Omental fat pad (tissue), 4 donors: ENCODE measurements at places on chromosomes 11 and 22.

DNA sequence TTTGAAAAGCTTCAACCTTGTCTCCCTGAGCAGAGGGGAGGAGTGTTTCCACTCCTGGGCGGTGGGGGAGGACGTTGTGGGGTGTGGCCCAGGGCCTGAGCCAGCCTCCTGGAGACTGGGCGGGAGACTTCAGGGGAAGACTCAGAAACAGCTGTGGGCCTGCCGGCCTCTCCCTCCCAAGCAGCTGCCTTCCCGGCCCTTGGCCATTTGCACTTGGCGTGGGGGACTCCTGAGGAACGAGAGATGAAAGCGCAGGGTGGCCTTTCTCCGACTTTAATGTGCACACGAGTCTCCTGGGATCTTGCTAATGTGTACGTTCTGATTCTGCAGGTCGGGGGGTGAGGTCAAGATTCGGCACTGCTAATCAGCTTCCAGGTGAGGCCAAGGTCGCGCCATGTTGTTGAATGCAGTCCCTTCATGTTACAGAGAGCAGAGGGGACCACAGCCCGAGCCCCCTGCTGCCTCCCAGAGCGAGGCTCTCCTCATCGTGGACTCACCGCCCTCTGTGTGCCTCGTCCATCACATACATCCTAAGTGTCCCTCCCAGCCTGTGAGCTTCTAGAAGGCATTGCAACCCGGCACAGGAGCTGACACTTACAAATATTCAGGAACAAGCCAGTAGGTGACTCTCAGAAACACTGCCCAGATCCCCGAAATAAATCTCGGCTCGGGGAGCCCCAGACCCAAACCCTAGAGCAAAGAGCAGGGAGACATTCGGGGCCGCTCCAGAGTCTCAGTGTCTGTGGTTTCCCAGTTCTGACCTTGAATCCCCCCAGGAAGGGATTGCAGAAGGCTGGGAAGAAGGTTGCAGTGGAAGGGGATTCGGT, 7.7 kb downstream of the LIF start:
- DNase-seq, result no peak

- no peak for DNase-seq
Measured at GRCh38 chr22:26162926-26163325, 6.3 kb upstream of the SEZ6L start.

GRCh38 chr11:104064034-104064630, 27.7 kb downstream of the DDI1 start:
- DNase-seq, result no peak

GRCh38 chr11:23594755-23595154, 734.5 kb upstream of the CCDC179 start:
- DNase-seq, result no peak

- no peak for DNase-seq
Measured at GRCh38 chr11:65103476-65103875, 7.5 kb downstream of the VPS51 start.

- peak; percentile 79 for DNase-seq
Measured at GRCh38 chr22:22721681-22722354, 77.4 kb downstream of the GGTLC2 start.

DNA sequence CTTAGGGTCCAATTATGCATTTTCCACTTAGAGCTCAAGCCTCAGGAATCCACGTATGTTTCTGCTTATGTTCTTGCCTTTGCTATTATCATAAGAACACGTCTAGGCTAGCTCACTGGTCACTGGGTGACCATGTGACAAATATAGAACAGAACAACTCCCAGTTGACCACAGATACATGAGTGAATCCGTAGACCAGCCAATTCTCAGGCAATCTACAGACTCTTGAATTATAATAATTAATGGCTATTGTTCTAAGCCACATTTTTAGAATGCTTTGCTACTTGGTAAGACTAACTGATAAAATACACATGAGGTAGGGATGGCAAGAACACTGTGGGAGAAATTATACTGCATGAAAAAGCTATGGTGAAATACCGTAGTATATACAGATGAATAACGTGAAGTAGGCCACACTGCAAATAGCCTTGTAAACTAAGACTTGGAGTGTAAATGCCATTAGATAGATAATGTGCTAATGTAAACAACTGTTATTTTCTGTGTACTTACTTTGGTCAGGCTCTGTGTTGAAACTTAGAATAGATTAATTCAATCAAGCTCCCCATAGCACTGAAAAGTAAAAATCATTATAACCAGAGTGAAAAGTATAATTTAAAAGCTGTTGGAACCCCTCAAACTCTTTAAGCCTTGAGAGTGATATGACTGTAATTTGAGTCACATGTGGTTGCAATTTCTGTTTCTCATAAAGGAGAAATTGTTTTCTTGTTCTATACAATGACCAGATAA, 366.2 kb upstream of the CCDC179 start:
- DNase-seq, result no peak

- DNase-seq, result no peak
Measured at GRCh38 chr11:72576243-72576595, 98.0 kb downstream of the PDE2A start.

GRCh38 chr11:91174734-91175133, 951.9 kb upstream of the CHORDC1 start:
- no peak for DNase-seq

DNA sequence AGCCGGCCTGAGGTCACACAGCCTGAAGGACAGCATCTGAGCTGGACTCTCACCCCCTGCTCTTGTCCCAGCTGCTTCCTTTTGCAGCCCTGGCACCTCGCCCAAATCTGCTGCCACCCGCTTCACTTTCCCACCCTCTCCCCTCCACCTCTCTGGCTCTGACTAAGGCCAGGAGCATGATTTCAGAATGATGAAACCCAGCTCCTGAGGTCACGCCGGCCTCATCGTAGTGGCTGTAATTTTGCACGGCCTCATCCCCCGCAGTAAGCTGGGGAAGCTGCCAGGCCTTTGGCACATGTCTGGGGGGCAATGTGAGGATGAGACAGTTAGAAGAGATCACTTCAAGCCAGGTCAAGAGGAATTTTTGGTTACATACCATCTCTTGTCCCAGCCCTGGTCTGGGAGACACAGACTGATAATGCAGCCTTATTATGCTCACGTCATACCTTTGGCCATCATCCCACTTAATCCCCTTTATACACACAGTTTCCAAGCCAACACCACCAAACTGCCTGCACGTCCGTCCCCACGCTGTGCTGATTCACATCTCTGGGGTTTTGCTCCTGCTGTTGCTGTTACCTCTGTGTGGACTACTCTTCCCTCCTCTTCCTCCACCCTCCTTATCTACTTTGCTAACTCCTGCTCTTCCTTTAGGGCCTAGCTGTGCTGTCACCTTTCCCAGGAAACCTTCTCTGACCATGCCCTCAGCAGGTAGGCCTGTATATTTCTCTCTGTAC, 58.1 kb downstream of the CHRDL2 start:
- peak; percentile 78 for DNase-seq

GRCh38 chr11:10856689-10857458, 979 bp downstream of the ZBED5 start:
- DNase-seq, result no peak

DNA sequence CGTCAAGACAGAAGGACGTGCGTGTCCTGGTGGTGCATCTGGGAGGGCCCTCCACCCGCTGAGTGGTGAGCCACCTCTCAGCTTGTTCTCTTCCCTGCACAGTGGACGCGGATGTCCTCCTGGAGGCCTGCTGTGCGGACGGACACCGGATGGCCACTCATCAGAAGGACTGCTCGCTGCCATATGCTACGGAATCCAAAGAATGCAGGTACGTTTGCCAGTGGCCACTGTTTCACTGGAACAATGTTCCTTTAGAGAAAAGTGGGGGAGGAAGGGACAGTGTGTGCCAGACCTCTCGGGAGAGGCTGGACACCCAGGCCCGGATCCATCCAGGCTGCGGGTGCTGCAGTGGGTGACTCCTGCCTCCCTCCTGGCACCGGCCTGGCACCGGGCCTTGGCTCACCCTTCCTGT, 15.9 kb downstream of the FBLN1 start:
- no peak for DNase-seq

DNA sequence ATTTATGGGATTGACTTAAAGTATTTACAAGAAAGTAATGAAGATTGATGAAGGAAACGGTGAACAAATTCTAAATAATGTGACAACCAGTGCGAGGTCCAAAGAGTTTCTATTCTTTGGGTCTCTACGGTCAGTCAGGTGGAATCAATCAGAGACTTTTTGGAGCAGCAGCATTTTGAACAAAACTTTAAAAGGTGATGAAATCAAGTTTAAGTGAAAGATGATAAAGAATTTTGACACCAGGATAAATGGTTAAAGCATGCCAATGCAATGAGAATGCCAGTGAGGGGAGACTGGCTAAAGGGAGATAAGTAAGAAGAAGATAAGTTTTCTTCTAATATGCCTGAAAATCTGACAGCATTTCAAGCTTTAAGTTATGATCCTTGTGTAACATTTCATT, 67.9 kb downstream of the DCUN1D5 start:
- DNase-seq, result no peak

- peak; percentile 75 for DNase-seq
Measured at GRCh38 chr11:116499396-116500003, 273.3 kb downstream of the BUD13 start.

GRCh38 chr22:31289344-31289743, 2.9 kb downstream of the PIK3IP1 start:
- no peak for DNase-seq

DNA sequence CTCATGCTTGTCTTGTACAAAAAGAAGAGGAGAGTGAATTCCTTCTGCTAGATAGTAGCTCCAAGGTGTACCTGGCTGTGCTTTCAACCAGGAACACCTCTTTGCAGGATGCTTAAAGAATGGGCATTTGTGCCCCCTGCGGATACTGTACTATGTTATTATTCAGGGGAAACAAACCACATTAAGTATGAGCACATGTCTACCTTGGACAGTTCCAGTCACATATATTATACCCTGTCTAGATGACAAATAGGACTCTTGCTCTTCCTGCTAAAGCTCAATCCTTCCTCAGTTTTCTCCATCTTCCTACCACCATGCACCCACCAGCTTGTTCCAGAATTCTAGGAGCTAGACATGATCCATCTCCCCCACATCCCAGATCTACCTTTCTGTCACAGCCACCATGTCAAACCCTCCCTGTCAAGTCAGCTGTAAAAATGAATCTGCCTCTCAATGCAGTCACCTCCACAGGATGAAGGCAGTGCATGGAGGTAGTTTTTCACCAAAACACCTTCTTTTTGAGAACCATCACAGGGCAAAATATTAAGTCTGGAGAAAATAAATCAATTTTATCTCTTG, 337.4 kb downstream of the LARGE1 start:
- no peak for DNase-seq

DNA sequence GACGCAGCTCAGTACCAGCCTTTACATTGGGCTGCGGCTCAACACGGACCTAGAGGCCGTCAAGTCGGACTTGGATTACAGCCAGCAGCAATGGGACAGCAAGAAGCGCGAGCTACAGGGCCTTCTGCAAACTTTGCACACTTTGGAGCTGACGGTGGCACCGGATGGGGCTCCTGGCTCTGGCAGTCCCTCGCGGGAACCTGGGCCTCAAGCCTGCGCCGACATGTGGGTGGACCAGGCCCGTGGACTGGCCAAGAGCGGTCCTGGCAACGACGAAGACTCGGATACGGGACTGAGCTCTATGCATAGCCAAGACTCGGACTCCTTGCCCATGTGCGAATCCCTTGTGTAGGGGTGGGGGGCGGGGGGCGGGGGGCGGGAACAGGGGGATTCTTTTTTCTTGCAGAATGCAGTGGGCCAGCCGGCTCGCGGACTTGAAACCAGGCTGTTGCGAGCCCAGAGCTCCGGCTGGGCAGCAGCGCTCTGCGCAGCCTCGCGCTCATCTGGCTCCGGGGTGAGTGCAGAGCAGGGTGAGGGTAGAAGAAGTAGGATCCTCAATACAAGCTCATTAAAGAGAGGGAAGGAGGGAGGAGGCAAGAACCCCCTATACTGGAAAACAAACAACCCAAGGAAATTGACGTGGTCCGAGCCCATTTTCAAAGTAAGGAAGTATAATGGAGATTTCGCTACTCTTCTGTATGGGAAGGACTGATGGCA, 1.8 kb downstream of the RASSF10 start:
- no peak for DNase-seq

- DNase-seq, result no peak
Measured at GRCh38 chr11:81897639-81898038, 836.0 kb downstream of the FAM181B start.

DNA sequence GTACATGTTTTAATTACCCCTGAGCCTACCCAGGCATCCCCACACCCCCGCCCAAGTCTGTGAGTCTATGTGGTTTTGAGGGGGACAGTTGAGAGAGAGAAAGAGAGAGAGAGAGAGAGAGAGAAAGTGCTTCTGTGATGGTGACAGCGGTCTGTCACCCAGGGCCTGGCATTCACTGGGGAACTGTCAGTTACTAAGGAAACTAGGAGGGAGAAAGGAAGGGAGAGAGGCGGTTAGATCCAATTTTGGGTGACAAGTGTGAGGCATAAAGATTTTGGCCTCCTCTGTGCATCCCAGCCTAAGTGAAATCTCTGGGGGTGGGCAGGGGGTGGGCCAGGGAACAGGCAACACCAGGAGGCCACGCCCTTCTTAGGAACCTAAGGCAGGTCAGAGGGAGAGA, 498.3 kb downstream of the BUD13 start:
- no peak for DNase-seq

GRCh38 chr11:7575841-7576725, 62.3 kb downstream of the PPFIBP2 start:
- DNase-seq, result no peak

DNA sequence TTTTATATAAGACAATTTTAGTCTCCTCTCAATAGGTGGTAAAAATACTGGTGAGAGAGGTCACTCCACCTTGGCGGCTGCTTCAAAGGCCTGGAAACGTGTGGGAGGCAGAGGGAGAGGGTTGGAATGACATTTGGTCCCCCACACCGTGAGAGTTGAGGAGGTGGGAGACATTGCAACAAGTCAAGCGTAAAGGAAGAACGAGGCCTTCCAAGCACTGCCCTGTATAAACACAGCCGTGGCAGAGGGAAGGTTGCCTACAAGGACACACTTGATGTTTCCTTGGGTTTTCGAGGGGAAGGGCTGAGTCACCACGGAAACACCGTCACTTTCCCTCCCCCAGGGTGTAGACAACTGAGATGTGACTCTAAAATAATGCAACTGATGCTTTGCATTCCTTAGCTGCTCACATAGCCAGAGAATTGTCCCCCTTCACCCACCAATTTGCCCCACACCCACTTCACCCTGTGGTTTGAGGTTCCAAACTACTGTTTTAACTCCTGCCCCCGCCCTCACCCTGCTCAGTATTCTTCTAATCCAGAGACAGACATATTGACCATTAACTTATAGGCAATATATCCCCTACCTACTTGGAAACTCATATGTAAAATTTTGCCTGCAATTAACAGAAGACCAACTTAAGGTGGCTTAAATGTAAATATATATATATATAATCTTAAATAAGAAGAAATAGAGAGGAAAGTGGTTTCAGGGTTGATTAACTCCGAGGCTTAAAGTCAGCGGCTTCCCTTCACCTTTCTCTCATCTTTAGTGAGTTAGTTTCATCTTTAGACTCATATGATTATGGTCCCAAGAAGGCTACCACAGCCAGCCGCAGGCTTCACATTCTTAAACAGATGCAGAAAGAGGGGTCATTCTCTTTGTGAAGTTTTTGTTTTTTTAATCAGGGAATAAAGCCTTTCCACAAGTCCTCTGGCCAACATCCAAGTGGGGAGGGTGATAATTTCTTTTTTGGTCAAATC, 54.1 kb upstream of the BDNF start:
- DNase-seq, result no peak
